Putamen (tissue), 1 donor: ENCODE measurements at places on chromosomes 16 and 17.

DNA sequence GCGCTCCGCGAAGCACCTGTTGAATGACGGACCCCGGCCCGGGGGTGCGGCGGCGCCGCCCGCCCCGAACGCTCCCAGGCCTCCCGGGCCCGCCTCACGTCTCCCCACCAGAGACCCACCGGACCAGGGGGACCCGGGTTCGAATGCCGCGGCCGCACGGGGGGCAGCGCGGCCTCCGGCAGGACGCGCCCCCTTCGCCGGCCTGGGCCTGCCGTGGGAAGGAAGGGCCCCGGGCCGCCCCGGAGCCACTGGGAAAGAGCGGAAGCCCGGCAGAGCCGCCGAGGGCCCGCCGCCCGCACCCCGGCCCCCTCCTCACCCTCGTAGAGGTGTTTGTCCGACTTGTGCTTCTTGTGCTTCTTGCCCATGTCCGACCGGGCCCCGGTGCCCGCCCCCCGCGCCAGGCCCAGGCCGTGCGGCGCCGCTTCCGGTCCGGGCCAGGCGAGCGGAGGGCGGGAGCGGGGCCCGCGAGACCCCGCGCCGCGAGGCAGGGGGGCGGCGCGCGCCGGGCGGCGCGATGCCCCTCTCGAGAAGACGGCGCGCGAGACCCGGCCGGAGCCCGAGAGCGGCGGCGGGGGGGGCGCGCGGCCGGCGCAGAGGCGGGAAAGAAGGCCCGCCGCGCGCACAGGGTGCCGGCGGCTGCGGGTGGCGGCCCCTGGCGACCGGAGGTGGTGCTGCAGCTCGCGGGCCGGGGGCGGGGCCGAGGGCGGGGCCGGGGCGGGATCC lies at the start of gene BRD7:
BRD7 (minus strand) TSS at position 579 of the 723 bp plus-strand sequence; CDS start at position 365, 214 bp downstream.
- DNase-seq: peak; percentile 59

GRCh38 chr17:27295945-27296344 lies 2.0 kb downstream of the WSB1 start:
- no peak for DNase-seq

GRCh38 chr16:17387256-17387655 lies 83.5 kb downstream of the XYLT1 start:
- no peak for DNase-seq

- DNase-seq: no peak
These were observed 13.7 kb upstream of the HSD3B7 start for GRCh38 chr16:30971298-30971697.

GRCh38 chr16:77299395-77299794 lies 100.2 kb downstream of the SYCE1L start:
- no peak for DNase-seq

GRCh38 chr17:50649042-50649908 lies 14.6 kb downstream of the ABCC3 start:
- DNase-seq: no peak

DNA sequence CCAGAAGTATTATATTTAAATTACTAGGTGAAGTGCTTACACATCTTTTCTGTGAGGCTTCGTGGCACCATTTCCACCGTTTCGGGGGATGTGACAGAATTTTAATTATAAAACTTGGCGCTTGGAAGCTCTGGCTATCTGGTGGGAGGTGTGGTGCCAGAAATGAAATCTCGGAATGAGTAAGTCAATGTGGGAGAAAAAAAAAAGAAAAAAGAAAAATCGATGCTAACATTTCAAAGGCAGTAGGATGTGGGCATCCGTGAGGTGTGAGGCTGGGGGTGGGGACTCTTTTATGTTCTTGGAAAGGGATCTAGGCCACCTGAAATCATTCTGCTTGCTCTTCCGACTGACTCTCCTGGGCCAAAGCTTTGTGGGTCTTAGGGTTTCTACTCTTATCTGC lies 21.9 kb downstream of the CPPED1 start:
- DNase-seq: no peak

- no peak for DNase-seq
These were observed 2.7 kb upstream of the SNX20 start for GRCh38 chr16:50683689-50684374.

GRCh38 chr16:2005646-2006045 lies 4.0 kb downstream of the ZNF598 start:
- DNase-seq: no peak

- DNase-seq: no peak
These were observed 47.9 kb downstream of the TOX3 start for GRCh38 chr16:52499060-52499440.

DNA sequence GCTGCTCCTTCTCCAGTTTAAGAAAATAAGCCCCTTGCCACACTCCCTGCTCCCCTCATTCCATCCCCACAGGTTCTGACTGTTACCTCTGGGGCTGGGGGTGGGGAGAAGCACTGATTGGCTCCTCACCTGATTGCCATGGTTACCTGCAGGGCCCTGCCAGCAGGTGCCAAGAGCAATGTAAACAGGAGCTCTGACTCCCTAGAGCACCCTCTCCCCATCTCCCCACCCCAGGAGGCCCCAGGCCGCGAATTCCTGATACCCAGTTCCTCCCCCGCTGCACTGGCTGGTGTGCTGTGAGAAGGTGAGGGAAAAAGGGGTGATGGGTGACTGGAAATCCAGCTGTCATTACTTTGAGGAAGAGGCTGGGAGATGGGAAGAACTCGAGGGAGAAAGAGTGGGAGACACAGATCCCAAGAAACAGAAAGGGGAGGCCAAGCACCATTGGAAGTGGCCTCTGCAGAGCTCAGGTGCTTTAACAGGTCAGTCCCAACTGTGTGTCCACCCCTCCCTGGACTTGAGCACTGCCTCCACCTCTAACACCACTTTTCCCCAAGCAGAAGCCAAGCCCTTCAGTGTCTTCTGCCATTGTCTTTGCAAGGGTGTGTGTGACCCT lies 4.5 kb downstream of the PCGF2 start:
- no peak for DNase-seq

DNA sequence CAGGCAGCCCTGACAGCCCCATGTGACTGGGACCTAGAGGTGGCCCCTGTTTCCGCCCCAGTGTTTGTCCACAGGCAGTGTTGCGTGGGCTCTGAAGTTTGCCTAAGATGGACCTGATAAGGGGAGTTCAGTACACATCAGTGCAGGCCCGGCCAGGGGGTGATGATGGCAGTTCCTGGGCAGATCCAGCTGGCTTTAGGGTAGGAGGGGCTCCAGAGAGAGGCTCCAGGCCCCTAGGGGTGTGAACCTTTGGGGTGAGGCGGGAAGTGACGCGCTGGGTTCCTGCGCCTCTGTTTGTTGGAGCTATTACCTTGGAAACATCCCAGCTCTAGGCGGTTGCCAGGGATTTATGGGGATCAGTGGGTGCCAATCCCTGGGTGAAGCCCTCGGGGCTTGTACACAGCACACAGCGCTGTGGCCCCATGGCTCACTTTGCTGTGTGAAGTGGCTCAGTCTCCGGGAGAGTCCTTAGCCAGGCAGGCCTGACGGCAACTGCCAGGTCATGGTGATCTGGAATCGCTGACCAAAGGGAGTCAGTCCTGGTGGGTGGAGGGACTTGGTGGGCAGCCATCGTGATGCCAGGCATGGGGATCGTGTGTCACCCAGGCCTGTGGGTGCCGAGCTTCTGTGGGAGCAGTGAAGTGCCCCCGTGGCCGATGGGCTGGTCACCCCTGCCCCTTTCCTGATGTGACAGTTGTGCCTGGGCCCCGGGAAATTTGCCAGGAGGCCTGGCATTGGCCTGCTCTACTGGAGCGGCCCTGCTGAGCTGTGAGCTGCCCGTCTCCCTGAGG lies 146.1 kb downstream of the SEC14L1 start:
- DNase-seq: no peak

- no peak for DNase-seq
These were observed 17.0 kb downstream of the PRCD start for GRCh38 chr17:76556765-76557367.

DNA sequence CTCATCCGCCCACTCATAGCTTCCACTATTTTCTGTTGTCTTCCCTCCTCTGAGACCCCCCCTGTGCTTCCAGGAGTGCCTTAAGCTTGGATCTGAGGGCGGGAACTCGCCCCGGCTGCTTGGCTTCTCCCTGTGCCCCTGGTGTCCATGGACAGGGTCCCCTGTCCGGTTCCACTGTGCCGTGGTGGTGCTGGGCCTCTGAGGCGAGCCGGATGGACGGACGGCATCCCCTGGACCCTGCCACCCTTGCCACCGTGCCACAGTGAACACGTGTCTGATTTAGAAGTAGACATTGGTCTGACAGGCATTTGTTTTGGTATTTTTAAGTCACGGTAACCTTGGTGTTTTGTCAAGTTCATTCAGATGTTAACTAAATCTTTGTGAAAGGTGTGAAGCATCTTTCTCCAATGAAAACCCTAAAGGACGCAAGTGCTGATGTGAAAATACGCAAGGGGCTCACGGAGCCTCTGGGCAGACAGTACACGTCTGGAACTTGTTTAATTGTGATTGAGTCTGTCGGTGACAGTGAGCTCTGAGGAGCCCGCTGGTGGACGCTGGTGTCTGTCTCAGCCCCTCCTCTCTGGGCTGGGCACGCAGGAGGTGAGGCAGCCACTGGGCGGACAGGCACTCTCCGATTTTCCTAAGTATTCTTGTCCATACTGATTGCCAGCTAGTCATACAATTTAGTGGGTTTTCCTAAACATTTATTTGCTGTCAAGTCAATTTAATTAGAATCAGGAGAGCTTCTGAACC lies 26.3 kb downstream of the ZNF750 start:
- DNase-seq: no peak

DNA sequence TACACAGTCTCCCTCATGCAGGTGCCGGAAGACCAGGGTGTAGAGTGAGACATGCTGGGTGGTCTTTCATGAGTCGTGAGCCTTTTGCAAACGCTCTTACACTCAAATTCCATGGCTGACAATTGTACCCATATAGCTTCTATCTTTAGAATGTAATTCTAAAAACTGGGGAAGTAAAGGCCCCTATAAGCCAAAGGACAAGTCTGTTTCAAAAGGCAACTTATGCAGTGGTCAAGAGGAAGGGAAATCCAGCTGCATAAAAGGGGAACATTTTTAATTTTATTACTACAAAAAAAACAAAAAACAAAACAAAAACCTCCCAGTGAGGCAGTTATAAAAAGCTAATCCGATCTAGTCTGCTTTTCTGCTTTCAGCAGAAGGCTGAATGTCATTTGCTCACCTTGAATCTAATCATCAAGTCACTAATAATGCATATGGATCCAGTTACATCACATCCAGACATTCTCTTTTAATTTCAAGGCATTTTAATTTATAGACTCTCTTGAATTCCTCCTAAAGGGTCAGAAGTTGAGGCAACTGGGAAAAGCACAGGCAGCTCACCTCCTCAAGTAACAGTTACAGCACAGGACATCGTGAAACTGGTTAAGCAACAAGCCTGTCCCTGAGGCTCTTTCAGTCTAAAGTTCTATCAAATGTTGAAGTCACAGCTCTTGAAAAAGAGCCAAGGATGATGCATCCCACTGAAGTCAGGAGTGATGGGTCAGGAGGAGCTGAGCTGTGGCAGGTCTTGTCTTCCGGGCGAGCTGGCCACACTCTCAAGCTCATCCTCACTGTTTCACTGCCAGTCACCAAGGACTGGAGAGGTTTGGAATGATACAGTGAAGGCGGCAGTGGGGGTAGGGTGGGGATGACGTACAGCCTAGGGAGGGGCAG lies 99.7 kb downstream of the VPS53 start:
- no peak for DNase-seq

DNA sequence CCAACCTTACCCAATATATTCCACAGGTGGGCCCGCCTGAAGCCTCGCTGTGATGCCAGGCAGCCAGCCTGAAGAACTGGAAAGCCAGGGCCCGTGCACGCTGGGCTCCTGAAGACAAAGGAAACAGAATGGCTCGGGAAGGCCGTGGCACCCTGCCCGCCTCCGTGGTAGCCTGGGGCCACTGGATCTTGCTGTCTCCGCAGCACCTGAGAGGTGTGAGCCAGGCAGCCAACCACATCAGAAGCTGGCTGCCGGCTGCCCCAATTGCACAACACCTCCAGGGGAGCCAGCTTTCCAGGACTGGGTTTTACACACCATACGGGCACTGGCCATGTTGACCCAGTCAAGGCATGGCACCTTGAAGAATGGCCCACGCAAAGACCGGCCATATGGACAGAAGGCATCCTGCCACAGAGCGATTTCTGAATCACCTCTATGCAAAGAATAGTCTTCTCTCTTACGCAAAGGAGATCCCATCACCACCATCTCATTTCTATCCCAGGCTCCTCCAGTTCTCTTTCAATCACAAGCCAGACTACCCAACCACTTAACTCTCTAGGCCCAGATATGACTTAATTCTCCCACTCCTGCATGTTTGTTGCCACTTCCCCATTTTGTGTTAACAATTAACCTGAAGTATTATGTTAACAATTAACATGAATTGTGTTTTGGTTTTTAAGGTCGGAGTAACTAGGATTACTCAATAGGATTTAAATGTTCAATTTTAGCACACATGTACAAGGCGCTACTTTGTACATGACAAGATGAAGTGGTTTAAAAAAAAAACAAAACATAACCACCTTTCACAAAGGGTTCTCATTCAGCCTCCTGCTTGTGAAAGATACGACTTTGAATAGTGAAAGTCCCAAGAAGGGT lies 32.1 kb downstream of the ZFHX3 start:
- DNase-seq: no peak

DNA sequence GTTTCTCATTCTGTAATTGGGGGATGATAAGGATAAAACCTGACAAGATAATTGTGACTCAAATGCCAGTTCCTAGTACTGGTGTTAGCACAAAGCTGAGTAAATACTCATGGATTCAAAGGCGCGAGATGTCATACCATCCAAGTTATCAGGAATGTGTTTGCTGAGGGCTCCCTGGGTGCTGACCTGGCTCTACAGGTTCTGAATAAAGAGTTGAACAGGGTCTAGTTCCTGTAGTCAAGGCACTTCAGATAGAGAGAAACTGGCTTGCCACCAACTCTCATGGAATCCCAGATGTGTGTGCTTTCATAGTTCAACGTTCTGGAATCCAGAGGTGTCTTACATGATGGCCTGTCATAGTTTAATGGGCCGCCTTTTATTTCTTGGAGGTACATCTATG lies 141.6 kb downstream of the PRKCA start:
- no peak for DNase-seq

DNA sequence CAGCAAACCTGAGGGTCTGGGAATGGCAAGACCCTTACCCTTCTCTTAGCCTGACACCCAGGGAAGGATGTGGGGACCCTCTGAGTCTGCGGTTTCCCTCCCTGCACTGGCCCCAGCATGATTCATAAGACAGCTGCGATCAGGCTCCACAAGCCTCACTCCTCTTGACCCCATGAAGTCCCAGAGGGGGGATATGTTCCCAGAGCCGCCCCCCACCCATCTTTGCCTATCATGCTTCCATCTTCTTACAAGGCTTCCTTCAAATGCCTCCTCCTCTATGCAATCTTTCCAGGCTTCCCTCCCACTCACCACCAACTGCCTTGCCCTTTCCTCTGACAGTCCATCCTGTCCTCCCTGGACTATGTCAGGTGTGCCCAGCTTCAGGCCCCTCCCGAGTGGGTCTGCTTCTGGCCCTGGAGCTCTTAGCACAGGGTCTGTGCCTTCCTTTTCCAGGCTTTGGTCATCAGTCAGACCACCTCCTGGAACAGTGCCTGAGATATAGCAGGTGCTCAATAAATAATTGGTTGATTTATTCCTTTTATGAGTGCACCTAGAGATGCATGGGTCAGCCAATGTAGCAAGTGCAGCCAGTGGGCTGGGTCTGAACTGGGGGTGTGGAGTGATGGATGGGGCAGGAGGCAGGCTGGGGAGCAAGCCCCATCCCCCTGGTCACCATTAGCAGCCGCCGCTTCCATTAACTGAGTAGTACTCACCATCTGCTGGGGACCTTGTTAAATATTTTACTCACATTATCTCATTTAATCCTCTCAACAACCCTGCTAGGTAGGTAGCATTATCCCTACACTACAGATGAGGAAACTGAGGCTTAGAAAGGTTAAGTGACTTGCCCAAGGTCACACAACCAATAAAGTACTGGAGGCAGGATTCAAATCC lies 8.4 kb downstream of the DLX3 start:
- DNase-seq: no peak
